Head of caudate nucleus (tissue), 42 donors: ENCODE measurements at places on chromosomes 13 and 19.
A peak's percentile ranks its signal among the peaks of the same experiment; 100 is the strongest.

- DNase-seq = no peak
These were observed 699 bp downstream of the PTOV1 start for GRCh38 chr19:49851456-49852259.

DNA sequence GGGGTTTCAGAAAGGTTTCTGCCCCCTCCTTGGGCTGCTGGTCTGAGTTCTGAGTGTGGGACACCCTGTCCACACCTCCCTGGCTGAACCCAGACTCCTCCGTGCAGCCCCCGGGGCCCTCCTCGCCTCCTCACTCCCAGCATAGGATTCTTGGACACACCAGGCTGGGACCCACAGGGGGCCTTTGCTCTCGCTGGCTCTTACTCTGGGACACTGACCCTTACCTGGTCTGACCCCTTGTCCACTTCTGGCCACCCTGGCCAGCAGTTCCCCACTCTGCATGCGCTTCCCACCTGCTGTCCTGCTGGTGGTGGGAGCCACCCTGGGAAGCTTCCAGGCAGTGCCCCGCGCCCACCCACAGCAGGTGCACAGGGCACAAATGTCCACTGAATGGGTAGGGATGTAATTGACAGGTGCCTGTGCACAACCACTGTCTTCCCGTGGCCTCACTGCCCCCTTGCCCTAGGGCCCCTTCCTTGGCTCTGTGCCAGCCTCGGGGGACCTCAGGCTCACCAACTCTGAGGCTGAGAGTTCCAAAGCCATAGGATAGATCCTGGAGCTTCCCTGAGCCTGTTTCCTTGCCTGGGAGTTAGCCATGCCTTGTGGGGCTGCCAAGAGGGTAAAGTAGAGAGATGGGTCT, 7.0 kb upstream of the SLC25A42 start:
- DNase-seq = no peak

GRCh38 chr13:99040536-99041131, 62.8 kb upstream of the DOCK9 start:
- DNase-seq = no peak

- peak; percentile 72 for DNase-seq
These were observed at the start of gene DENND1C for GRCh38 chr19:6481541-6482342. TSS of gene DENND1C (minus strand) at chr19:6481787. CDS start at chr19:6481695, 92 bp downstream.

DNA sequence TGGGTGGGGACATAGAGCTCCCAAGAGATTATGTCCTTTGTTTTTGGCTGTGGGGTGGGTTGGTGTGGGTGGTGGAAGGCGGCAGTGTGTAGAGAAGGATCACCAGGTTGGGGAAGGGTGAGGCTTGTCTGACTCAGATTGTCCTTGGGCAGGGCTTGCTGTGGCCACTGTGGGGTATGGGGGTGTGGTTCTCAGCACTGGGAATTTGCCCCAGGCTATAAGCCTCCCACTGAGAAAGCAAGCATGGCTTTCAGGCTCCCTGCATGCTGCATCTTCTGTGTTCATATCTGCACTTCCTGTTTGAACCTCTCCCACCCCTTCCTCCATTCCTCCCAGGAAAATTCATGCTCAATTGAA, 34.9 kb downstream of the DNAJC15 start:
- DNase-seq = no peak

DNA sequence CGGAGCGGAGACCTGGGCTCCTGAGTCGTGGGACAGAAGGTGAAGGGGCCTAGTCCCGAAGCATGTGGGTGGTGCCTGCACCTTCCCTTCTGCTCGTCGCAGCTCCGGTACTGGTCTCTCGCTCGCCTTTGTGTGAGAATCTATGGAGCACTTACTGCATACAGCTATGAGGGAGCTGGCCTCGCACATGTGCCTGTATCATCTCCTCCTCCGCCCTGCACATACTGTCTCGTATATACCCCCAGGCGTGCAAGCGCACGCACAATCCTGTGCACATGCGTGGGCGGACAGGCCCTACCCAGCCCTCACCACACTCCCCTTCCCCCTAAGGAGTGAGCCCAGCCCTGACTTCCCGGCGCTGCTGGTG, 8.7 kb downstream of the PIK3R2 start:
- DNase-seq = peak; percentile 69

DNA sequence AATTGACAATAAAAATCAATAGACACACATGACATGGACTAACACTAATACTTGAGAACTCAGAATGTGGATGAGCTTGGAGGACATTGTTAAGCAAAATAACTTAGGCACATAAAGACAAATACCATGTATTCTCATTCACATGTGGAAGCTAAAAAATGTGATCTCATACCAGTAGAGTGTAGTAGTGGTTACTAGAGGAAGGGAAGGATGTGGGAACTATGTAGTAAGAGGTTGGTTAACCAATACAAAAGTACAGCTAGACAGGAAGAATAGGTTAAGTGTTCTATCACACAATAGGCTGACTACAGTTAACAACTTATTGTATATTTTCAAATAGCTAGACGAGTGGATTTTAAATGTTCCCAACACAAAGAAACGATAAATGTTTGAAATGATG, 415.8 kb upstream of the KLF12 start:
- no peak for DNase-seq

- no peak for DNase-seq
These were observed 70.0 kb upstream of the GTF3A start for GRCh38 chr13:27354379-27354778.

GRCh38 chr19:35692010-35692409, 12.3 kb upstream of the ZBTB32 start:
- DNase-seq = no peak

GRCh38 chr13:67139551-67139950, 90.6 kb downstream of the PCDH9 start:
- no peak for DNase-seq

DNA sequence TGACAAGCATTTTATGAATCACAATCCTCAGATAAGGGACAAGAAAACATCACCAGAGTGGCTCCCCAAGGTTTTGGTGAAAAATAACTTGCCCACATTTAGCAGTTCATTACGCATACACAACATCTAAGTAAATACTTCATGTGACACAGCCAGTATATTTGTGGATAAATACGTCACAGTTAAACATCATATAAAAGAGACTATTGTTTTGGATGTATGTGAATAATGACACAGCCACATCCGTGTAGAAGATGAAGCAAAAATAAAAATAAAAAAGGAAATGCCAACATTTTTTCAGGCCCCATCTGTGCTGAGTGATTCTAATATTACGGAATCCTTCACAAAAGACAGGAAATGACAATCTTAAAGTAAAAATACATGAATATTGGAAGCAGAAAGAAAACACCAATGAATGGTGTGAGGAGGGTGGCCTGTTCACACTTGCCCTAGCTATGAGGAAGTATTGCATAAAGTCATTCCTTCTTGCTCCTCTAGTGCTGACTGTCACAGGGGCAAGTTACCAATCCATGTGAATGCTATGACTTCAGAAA, 457.1 kb downstream of the KLF12 start:
- no peak for DNase-seq

GRCh38 chr19:10288662-10289166, 1.0 kb upstream of the ICAM5 start:
- peak; percentile 44 for DNase-seq

- no peak for DNase-seq
These were observed 216.4 kb downstream of the SLITRK5 start for GRCh38 chr13:87887459-87888123.

GRCh38 chr19:29644210-29644609, 21.1 kb upstream of the PLEKHF1 start:
- no peak for DNase-seq

GRCh38 chr13:40600149-40600751, 66.2 kb downstream of the FOXO1 start:
- no peak for DNase-seq
